ENCODE measurements at places on chromosomes 5 and 9.

DNA sequence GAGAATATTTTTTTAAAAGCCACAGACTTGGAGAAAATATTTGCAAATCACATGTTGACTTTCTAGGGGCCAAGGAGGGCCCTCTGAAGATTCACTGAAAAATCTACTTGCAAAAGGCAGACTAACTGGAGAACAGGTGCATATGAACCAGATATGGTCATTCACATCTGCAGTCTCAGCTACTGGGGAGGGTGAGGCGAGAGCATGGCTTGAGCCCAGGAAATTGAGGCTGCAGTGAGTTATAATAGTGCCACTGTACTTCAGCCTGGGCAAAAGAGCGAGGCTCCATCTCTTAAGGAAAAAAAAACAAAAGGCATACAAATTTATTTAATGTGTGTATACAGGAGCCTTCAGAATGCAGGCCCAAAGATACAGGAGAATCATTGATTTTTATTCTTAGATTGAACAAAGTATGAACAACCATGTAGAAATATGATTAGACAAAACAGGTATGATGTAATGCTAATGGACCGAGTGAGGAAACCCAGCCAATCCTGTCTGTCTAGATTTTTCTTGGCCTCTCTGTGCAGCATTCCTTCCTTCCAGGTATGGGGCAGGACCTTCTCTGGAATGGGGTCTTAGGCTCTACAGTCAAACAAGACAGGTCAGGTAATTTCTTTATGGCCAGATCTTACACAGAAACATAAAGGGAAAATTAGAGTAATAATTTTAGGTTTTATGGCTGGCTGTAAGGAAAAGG is 15.3 kb upstream of the SLC27A6 start:
- no peak for DNase-seq

- no peak for DNase-seq
These were observed 30.4 kb downstream of the PPP2R2B start for GRCh38 chr5:146848133-146848532.

DNA sequence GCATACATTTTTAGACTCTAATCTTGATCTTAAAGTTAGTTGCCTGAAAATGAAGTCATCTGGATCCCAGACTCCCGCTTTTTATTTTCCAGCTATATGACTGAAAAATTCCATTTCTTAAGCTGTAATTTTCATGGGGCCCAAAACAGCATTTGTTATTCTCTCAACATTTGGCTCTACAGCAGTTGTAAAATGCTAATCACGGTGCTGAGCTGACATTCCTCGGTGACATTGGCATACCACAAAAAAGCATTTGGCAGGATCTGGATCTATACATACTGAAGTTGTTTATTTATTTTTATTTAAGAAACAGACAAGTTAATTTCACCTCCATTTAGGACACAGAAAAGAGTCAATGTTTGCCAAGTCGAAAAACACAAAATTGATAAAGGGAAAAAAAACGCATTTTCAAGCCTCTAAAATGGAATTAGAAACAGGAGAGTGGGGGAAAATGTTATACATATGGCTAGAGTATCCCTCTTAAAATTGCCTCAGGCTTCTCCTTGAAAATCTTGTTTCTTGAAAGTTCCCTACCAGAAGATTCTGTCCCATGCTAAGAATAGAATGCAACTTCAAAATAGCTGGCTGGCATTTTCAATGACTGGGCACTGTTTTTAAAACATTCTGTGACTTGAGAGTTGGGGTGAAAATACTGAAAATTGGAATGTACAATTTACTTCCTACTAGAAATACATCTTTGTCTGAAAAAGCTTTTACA is 207.5 kb upstream of the TBCA start:
- DNase-seq: no peak

- DNase-seq: no peak
These were observed 1.6 kb downstream of the STRBP start for GRCh38 chr9:123266655-123267399.

GRCh38 chr9:86676396-86676795 is 270.9 kb downstream of the GAS1 start:
- DNase-seq: no peak

DNA sequence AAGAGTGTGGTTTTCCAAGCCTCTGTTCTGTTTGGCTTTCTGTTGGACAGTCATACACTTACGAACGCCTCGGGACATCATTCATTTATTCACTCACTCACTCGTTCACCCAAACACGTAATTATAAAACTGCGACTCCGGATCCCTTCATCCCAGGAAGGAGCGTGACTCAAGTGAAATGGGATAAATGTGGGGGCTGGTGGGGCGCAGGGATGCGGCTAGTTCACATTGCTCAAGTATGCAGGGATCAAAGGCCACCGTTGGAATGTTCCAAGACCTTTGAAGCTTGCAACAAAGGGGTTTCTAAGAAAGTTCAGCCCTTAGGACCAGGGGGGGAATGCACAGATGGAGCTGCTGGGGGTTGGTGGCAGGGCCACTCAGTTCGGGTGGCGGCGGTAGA is 64.2 kb downstream of the CFAP77 start:
- DNase-seq: no peak

Measured in CD4-positive, alpha-beta T cell treated with Interleukin-17A for 1 hour (primary cell).